ENCODE measurements at places on chromosomes 4 and X.

- DNase-seq = no peak
These were observed 307.6 kb upstream of the CTSO start for GRCh38 chr4:156261230-156261629.

DNA sequence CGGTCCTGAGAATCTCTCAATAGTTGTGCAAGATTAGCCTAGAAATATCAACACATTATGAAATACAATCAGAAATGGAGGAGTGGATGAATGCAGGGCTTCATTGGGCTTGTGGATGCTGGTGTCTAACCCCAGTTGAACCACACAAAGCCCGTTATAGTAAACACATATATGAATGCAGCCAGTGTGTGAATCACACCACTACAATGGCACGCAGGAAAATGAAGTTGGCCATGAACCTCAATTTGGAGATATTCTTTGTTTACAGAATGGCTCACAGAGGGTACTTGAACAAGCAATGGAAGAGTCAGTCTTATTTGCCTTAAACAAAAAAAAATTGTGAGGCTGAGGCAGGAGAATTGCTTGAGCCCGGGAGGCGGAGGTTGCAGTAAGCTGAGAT, 57.8 kb downstream of the SOD3 start:
- no peak for DNase-seq

DNA sequence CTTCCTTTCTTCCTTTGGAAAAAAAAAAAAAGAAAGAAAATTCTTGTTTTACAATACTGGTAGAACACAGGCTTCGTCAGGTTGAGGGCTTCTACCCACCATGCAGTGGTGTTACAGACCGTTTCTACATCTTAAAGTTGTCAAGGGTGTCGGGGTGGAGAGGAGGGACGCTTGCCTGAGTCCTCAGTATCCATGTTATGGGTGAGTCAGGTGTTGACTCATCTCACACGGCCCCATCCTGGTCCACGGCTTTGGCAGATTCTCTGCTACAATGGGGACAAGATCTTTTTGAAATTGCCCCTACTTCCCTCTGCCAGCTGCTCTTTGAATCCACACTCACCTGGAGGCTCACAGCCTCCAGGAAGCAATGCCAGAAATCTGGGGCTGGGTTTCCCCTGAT, 310.3 kb upstream of the ZFP42 start:
- DNase-seq = no peak

DNA sequence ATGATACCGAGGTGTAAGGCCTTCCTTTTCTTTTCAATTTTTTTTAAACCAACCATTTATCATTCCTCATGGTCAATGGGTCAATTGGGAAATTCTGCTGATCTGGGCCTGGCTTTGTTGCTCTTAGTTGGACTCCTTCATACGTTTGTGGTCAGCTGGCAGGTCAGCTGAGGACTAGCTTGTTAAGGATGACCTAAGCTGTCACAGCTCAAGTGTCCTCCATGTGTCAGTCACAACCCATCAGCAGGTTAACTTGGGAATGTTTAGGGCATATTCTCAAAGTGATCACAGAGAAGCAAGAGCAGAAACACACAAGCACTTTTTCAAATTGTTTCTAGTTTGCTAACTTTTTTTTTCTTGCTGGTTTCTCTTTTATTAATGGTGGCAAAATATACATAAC, 117.4 kb upstream of the MAB21L2 start:
- no peak for DNase-seq

- no peak for DNase-seq
These were observed 689 bp downstream of the METAP1 start for GRCh38 chr4:98996056-98996764.
